ENCODE measurements at places on chromosomes 16 and 17.

- no peak for DNase-seq
Observed at GRCh38 chr17:78709751-78710181, 72.3 kb downstream of the CYTH1 start.

DNA sequence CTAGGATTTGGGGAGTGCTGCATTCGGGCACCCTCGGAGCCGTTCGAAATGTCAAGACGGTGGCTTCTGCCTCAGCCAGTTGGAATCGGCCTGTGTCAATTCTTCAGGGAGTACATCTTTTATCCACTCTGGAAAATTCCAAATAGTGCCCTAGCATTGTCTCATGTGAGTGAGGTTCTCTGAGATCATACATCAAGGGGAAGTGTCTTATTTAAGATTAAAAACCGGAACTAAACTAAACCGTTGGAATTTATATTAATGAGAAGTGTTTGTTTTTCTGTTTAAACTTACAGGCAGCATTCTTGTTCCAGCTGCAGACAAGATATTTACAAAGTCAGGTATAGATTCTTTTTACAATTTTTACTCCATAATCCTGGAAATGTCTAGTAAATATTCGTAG is 56.8 kb downstream of the SLC47A1 start:
- DNase-seq, result no peak

GRCh38 chr16:405548-406506 is 4.1 kb downstream of the DECR2 start:
- DNase-seq, result no peak

GRCh38 chr17:77329741-77330531 is 189.2 kb downstream of the SEC14L1 start:
- DNase-seq, result no peak

DNA sequence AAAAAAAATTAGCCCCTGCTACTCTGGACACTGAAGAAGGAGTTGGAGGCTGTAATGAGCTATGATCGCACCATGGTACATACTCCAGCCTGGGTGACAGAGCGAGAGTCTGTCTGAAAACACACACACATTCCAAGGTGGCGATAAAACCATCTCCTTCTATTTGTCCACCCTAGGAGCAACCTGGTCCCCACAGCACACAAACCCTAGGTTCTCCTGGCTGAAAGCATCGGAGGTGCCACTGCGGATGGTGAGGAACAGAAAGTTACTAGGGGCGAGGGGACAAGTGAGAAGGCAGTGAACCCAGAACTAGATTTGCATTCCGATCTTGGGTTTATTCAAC is 1.4 kb upstream of the ECI1 start:
- no peak for DNase-seq

GRCh38 chr16:85474621-85475217 is 138.4 kb upstream of the GSE1 start:
- DNase-seq, result no peak

Measured in glomerular endothelial cell (primary cell).